Neuronal stem cell (in vitro differentiated cells): ENCODE measurements at places on chromosomes 11 and 22.

GRCh38 chr11:116334596-116334995 lies 438.2 kb downstream of the BUD13 start:
- DNase-seq: no peak

DNA sequence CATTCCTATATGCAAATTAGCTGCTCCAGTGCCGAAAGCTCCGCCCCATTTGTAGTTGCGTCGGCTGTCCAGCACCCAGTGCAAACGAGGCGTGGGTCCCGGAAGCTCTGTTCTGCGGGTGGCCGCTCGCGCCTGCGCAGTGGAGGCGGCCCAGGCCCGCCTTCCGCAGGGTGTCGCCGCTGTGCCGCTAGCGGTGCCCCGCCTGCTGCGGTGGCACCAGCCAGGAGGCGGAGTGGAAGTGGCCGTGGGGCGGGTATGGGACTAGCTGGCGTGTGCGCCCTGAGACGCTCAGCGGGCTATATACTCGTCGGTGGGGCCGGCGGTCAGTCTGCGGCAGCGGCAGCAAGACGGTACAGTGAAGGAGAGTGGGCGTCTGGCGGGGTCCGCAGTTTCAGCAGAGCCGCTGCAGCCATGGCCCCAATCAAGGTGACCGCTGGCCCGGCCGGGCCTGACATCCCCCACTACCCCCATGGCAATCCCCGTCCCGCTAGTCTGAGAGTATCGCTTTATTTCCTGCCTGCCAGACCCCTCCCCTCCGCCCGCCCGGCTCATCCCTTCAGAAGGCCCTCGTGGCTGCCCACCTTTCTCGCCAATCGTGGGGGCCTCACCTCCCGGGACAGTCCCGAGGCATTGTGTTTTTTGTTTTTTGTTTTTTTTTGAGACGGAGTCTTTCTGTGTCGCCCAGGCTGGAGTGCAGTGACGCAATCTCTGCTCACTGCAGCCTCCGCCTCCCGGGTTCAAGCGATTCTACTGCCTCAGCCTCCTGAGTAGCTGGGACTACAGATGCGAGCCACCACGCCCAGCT lies at the start of gene PRDX5:
PRDX5 (plus strand) TSS at position 161 of the 805 bp plus-strand sequence; CDS start at position 256, 95 bp downstream.
- peak; percentile 95 for DNase-seq

DNA sequence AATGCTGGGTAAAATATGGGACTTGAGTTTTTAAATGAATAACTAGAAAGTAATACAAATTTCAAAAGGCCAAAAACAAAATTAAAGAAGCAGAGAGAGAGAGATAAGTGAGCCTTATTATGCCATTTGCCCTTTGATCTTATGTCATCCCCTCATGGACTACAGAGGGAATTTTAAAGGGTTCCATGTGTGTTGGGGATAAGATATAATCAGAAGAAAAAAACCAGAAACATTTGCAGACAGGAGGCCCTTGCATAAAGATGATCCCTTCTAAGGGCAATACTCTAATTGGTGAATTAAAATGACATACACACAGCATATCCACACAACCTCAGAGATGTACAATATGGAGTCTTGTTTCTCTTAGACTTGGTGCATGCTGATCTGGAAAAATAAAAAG lies 406.6 kb upstream of the LARGE1 start:
- DNase-seq: no peak

DNA sequence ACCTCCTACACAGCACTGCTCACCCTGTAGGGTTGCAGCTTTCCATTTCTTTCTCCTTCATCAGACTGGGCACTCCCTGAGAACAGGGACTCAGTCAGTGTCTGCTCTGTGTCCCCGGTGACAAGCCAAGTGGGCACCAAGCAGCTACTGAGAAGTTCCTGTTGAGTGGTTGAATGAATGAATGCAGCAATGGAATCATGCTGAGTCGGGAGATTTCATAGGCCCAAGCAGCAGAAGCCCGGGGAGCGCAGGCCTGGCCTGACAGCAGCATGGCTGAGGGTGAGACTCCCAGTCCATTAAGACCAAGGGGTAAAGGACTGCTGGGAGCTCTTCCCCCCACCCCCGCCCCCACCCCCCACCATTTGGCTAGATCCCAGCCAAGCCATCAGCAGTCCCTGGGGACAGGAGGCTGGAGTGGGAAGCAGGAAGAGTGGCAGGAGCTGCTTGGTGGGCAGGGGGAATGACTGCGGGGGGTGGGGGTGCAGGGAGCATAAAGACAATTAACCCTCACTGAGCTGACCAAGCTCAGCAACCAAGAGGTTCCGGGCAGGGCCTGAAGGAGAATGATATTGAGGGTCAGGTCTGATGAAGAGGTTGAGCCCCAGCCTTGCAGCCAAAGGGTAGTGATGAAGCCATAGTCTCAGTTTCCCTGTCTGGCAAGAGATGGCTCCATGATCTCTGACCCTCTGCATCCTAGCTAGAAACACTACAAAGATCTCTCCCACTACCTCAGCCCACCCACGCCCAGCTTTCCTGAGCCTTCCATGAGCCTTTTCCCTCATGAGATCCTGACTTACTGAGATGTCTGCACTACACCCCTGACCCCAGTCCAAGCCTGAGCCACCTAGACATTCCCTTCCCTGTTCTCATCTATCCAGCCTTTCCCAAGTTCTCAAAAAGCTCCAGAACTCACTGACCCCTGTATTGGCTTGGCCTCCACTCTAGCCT lies 2.8 kb downstream of the PDE2A start:
- DNase-seq: no peak

GRCh38 chr22:38753948-38754750 lies 1.6 kb downstream of the SUN2 start:
- no peak for DNase-seq

DNA sequence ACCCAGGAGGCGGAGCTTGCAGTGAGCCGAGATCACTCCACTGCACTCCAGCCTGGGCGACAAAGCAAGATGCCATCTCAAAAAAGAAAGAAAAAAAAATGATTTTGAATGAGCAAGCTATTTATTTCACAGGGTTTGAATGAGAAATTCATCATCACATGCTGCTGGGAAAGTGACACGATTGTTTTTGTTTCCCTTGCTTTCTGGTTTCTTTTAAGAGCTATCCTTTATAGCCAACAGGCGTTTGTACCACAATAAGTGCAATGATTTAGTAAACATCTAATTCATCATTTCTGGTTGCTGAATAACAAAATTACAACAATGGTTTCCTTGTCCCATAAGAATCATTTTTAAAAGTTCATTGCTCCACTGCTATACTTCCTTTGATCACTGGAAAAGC lies 129.9 kb downstream of the GUCY1A2 start:
- DNase-seq: no peak

- DNase-seq: peak; percentile 57
These were observed at the start of gene CECR2 for GRCh38 chr22:17369439-17370025. Gene CECR2, plus strand, starts transcription at chr22:17369460. Its CDS starts 324 bp downstream, at chr22:17369784.

DNA sequence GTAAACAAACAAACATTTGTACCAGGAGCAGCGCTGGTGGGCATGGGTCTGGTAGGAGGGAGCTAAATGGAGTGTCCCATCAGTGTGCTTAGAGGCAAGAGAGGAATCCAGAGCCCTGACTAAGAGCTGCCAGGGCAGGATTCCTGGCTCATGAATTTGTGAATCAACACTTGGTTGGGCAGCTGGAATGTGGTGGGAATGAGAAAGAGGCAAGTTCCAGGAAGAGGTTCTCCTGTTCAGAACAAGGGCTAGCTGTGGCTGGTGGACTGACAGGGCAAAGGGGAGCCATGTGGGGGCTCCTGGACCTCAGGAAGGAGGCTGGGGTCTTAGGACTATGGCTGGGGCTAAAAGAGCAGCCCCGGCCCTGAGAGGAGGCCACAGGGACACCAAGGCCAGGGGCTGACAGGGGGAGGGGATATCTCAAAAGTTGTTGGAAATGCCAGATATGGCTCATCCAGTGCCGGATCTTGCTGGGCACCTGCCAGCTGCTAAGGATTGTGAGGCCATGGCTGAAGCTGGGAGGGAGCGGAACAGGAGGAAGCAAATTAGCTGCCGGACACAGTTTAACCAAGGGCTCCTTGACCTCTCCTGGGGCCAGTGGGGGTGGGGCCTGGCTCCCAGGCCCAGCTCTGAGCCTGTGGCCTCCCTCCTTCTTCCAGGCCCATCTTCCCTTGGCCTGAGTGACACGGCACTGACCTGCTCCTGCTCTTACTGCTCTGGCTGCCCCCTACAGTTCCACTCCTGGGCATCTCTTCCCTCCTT lies 14.6 kb upstream of the P2RY6 start:
- DNase-seq: no peak

DNA sequence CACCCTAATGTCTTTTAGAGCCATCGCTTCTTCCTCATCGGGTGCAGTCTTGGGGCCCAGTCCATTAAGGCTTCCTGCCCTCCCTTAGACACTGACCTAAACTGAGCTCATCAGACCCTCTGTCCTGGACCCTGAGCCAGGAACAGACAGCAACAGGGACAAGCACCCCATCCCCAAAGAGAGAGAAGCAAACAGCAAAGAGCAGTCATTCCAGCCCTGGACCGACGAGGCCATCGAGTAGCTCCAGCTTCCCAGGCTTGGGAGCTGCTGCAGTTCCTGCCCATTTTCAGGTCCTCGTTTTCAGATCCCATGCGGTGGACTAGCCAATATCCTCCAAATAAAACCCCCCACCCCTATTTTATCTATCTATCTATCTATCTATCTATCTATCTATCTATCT lies 25.8 kb upstream of the CACNG2 start:
- DNase-seq: no peak

DNA sequence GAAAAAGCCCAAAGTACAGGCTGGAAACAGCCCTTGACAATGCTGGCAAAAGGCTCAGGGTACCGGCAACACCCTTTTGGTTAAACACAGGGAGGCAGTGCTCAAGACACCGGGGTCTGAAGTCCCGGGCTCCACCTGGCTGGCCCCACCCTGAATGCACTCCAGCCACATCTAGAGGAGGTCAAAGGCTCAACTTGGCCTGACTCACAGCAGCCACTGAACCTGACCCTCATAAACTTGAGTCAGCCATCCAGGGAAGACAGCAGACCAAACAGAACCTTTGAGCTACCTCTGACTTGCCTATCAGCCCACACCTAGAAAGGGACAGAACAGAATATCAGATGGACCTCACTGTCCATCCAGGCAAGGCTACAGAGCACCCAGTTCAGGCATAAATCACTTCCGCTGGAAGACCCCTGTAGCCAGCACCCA lies 3.8 kb downstream of the CFL1 start:
- no peak for DNase-seq

DNA sequence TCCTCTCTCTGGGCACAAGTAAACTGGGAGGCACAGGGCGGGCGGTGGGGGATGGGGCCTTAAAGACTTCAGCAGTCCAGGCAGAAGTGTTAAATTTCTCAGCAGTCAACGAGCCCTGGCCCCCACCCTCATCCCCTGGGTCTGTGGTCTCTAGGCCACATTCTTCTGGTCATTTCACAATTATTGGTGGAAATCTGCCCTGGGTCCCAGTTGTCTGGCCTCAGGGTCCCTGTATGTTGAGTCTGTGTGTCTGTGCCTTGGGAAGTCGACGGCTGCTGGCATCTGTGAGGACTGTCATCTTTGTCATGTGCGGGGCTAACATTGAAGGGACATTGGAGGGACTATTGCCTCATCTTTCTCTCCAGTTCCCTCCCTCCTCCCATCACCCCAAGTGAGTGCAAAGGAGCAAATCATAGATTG lies 1.7 kb downstream of the TSPAN18 start:
- peak; percentile 57 for DNase-seq

DNA sequence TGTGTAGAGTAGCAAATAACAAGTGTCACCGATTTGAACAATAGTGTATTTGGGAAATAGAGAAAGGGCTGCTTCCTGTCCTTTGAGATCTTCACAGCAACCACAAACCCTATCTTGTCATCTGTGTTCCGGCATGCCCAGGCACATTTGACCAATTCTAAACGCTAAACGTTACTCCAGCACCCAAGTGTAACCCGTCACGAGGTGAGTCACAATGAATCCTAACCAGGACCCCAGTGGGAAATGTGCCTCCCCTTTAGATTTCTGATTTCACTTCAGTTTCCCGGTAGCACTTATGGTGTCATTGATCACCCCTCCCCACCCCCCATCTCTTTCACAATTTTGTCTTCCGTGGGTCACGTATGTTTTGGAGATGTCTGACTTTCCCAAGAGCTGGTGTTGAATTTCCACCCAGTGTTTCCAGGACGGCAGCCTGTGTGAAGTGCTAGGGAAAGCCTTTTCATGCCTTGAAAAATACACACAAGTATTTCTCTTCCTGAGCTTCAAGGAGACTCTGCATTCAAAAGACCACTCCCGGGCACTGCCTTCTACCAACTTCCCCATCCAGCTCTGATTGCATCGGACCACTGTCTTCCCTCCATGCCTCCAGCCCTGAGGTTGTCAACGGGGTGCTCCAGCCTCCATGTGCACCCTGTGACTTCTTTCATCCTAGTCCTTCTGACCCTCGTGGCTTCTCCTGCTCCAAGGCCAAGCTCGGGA lies 10.5 kb upstream of the C11orf24 start:
- no peak for DNase-seq

DNA sequence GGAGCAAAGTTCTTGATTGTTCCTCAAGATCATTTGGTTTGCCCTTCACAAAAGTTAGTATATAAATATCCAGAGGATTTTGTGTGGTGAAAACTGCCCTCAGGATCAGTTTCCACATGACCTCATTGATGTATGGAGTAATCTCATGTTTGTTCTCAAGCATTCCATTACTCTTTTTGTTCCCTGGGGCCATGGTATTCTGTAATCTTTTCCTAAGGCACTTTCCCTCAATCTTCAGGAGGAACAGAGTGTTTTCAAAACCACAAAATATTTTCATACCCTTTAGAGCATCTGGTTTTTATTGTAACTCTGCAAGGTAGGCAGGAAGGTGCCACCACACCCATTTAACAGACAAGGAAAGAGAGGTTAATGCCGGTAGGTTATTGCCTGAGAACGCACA lies 99.6 kb downstream of the FAM181B start:
- DNase-seq: no peak

GRCh38 chr11:57935402-57936049 lies 88.2 kb upstream of the OR9Q1 start:
- DNase-seq: no peak

DNA sequence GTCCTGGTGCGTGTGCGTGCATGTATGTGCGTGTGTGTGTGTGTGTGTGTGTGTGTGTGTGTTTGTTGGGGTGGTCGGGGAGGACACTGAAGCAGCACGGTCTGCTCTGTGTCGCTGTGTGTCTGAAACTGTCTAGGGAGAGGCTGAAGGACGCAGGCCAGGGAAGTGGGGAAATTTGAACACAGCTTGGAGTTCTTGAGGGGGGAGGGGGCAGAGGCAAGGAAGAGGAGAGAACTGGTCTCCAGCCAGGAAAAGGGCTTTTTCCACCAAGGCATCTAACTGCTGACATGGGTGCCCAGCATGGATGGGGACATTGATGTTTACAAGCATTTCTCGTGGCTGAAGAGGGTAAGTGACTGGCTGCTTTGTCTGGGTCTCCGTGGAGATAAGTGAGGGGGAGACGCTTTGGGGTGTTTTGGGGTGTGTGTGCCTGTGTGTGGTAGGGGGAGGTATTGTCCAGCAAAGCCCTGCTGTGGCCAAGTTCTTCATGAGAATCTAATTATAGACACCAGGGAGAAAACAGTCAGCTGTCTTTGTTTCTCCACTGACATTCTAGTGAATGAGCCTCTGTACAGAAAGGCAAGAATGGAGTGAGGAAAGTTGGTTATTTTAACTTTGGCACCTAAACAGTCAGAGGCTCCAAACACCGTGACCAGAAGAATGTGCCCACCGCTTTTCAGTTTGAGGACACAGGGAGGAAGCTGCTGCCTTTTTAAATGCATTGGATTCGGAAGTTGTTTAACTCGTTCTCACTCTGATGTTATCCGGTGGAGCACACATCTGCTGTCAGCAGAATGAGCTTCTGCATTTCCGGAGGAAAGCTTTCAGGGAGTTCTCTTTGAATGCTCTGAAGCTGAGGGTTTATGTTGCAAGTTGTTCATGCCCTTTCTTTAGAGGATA lies 63.7 kb downstream of the PPFIBP2 start:
- DNase-seq: no peak

GRCh38 chr22:42190274-42190673 lies 59.7 kb upstream of the CYP2D6 start:
- DNase-seq: no peak

GRCh38 chr11:47451990-47452389 lies 3.1 kb upstream of the RAPSN start:
- no peak for DNase-seq
